ENCODE measurements at places on chromosomes 7 and 10.

DNA sequence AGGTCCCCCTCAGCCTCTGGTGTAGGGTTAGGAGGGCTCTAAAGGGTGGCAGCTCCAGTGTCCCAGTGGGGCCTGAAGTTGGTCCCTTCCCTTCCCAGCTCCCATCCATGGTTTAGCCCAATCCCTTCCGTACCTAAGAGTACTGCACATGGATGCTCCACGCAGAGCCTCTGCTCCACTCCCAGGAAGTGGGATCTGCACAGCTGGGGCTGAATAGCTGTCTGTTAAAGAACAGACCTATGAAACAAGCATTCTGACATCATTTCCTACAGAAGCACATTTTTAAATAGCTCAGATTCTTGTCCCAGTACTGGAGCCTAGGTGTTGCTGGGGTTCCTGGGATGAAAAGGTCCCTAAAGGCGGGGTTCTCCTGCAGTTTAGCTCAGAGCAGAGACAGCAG, 135.9 kb downstream of the ZMYND11 start:
- DNase-seq = peak; percentile 53

- peak; percentile 39 for DNase-seq
Measured at GRCh38 chr10:29254123-29255046, 34.5 kb upstream of the LYZL1 start.

DNA sequence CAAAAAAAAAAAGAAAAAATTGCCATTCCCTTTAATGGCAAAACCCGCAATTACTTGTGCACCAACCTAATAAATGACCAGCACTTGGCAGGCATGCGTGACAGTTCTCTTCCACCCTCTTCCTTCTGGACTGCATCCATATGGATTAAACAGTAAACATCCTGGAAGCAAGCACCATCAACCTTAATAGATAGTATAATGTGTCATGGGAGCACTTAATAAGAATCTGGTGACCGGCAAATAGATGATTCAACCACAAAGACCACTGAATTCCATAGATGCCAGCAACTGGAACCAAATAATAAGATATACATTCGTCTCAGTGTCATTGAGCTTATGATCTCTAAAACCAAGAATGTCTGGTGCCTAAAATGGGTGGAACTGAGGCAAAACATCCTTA, 610.2 kb downstream of the CALN1 start:
- DNase-seq = no peak

GRCh38 chr10:60877061-60877776, 66.8 kb downstream of the RHOBTB1 start:
- no peak for DNase-seq

DNA sequence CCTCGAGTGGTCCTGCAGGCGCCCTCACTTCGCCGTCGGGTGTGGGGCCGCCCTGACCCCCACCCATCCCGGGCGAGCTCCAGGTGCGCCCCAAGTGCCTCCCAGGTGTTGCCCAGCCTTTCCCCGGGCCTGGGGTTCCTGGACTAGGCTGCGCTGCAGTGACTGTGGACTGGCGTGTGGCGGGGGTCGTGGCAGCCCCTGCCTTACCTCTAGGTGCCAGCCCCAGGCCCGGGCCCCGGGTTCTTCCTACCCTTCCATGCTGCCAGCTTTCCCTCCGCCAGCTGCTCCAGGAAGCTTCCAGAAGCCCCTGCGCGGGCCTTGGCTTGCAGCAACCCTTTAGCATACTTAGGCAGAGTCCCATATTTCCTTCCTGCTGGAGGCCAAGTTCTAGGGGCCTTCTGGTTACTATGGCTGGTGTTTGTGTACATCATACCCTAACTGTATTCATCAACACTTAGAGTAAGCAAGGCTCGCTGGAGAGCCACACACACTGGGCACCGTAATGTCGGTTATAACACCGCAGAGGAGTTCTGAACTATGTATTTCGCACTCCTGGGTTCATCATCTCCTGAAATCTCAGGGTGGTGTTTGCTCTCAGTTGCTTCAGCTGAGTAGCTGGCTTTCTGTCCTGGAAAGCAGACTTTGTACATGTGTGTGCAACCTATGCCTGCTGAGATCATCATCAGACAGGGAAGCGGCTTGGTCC, 471 bp downstream of the MGMT start:
- DNase-seq = peak; percentile 35

DNA sequence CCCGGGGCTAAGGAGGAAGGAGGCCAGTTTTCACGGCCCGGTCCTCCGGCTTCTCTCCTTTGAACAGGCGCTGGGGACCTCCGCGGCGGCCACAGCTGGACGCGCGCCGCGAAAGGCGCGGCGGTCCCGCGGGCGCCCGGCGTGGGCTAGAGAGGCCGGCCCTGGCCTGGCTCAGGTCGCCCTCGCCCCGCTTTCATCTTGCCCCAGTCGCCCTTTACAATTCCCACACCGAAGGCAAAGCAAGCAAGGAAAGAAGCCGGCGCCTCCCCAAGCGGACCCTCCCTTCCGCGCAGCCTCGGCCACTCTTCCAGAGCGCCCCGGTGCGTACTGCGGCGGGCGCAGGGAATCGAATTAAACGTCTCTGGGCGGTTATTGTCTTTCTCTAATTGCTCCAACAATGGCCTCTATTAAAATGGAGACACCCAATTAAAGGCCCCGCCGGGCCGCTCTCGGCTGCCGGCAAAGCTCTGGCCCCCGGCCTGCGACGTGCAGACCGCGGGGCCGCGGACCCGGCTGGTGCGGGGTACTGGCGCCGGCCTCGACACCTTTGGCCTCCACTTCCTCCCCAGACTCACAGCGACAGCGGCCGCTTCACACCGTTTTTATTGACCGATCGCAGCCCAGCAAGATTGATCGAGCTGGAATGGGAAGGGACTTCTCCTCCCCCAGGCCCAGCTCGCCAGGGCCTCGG, 4.5 kb upstream of the GATA3 start:
- DNase-seq = no peak

- DNase-seq = no peak
Measured at GRCh38 chr10:117421985-117422384, 46.7 kb upstream of the PDZD8 start.

- no peak for DNase-seq
Measured at GRCh38 chr7:144885478-144885877, 49.6 kb upstream of the TPK1 start.

GRCh38 chr7:92808006-92808405, 28.4 kb downstream of the CDK6 start:
- peak; percentile 51 for DNase-seq
